ENCODE measurements at places on chromosomes 6 and 20.

DNA sequence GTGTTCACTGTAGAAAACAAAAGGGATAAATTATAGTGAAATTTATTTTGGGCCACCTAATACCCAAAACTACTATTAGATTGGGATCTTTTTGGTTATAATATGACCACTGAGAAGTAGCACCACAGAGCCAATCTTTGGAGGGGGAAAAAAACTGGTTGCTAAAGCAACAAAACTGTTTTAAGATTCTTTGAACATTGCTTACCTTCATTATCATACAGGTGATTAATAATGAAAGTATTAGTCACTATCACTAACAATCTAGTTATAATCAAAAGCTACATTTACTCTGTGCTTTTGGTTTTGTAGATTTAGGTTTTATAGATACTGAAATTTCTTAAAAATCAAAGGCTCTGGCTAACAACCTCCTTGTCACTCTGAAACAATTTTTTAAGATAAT, 31.7 kb downstream of the STX7 start:
- no peak for DNase-seq

DNA sequence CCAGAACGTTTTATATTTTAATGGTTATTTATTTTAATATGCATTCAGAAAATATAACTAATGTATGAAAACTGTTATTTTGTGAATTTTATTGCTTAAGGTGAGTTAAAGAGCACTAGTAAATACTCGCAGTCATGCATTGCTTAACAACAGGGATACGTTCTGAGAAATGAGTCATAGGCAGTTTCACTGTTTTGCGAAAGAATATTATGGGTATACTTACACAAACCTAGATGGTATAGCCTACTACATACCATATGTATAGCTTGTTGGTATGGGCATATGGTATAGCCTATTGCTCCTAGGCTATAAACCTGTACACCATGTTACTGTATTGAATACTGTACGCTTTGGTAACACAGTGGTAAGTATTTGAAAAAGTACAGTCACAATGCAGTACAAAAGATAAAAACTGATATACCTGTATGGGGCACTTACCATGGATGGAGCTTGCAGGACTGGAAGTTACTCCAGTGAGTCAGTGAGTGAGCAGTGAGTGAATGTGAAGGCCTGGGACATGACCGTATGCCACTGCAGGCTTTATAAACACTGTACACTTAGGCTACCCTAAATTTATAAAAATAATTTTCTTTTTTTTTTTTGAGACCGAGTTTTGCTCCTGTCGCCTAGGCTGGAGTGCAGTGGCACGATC, 38.5 kb downstream of the ARFGEF2 start:
- DNase-seq = no peak

- DNase-seq = no peak
Measured at GRCh38 chr20:32052778-32053362, 828 bp downstream of the HCK start.

- no peak for DNase-seq
Measured at GRCh38 chr6:45387236-45387635, 9.5 kb upstream of the SUPT3H start.

DNA sequence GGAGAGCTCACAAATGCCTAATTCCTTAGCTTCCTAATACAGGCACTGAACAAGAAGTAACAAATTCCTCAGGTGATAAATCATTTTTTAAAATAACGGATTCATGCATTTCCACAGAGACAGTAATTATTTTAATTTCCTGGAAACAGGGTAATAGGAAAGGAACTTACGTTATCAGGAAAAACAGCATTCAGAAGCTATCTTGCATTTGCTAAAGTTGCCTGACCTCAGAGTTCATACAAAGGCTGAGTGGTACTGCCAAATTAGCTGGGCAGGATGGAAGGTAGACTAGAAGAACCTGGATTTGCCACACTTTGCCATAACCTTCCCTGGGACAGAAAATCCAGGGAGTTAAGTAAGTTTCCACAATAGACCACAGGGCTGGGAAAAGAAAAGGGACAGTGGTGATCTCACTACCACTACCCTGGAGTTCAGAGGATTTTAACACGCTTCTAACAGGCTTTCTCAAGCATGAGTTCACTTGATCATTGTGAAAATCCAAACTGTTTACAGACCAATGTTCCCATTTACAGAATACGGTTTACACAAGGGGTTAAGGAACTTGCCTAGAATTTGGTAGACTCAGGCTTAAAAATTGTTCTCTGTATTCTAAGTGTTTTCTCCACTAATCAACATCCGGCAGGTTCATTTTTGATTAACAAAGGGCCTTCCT, 57.0 kb downstream of the KIF13A start:
- DNase-seq = no peak

DNA sequence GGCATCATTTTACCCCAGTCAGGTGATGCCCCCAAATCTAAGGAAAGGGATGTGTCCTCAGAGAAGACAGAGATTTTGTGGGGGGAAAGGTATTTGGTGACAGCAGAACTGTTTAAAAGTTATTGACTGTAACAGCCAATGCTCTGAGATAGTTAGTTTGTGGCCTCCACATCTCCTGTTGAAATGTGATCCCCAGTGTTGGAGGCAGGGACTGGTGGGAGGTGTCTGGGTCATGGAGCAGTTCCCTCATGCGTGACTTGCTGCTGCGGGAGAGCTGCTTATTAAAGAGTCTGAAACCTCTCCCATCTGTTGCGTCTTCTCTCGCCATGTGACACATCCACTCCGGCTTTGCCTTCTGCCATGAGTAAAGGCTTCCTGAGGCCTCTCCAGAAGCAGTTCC, 282.8 kb upstream of the FOXQ1 start:
- DNase-seq = no peak

DNA sequence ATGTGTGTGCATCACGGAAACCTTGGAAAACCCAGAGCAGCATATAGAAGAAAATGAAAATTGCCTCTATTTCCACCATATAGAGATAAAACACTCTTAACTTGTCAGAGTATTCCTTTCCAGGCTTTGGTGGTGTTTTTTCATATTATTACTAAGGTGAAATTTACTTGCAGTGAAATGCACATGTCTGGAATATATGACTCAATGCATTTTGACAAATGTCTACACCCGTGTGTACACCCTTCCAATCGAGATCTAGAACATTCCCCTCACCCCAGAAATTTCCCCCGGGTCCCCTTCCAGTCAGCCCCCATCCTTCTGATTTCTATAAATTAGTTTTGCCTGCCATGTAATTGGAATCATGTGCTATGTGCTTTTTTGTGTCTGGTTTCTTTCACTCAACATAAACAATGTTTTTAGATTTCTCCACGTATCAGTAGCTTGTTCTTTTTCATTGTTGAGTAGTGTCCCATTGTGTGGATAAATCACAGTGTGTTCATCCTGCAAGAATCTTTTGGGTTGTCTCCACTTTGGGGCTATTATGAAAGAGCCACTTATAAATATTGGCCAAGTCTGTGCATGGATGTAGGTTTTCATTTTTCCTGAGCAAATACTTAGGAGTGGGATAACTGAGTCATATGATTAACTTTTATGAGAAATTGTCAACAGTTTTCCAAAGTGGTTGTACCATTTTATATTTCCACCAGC, 19.9 kb upstream of the PREX1 start:
- no peak for DNase-seq

GRCh38 chr6:17831135-17831534, 124.4 kb upstream of the NUP153 start:
- DNase-seq = no peak

DNA sequence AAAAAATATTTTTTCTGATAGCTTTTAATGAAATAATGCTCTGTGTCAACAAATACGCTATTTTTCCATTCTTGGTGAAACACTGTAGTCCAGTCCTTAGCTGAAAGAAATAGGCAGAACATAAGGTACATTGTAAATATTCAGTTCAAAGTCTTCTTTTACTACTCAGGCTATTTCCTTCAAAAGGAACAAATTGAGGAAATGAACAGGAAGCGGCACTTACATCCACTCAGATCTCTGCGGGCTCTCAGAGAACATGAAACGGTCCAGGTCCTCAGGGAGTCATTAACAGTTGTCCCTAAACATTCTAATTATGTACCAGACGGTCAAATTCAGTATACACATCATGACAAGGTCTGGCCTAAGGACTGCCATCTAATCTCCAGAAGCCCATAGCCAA, 212.6 kb downstream of the KIF16B start:
- no peak for DNase-seq

GRCh38 chr20:47993035-47993755, 207.9 kb upstream of the SULF2 start:
- no peak for DNase-seq

DNA sequence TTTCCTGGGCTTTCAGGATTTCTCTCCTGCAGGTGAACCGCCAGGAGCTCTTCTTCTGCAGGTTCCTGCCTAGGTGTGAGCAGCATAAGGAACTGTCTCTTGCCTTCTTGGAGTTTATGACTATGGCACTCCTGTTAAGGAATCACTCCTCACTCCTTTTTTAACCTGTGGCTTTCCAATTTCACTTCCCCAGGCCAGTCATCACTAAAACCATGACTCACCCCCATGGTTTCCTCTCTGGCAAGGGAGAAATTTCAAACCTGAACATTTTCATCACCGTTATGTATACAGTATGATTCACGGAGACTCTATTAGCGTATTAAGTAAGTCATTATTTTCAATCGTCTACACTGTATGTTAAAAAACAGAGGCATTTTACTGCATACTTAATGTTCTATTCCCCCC, 78.2 kb upstream of the ARID1B start:
- no peak for DNase-seq

GRCh38 chr6:26536571-26537159, 1.5 kb upstream of the HMGN4 start:
- DNase-seq = no peak

DNA sequence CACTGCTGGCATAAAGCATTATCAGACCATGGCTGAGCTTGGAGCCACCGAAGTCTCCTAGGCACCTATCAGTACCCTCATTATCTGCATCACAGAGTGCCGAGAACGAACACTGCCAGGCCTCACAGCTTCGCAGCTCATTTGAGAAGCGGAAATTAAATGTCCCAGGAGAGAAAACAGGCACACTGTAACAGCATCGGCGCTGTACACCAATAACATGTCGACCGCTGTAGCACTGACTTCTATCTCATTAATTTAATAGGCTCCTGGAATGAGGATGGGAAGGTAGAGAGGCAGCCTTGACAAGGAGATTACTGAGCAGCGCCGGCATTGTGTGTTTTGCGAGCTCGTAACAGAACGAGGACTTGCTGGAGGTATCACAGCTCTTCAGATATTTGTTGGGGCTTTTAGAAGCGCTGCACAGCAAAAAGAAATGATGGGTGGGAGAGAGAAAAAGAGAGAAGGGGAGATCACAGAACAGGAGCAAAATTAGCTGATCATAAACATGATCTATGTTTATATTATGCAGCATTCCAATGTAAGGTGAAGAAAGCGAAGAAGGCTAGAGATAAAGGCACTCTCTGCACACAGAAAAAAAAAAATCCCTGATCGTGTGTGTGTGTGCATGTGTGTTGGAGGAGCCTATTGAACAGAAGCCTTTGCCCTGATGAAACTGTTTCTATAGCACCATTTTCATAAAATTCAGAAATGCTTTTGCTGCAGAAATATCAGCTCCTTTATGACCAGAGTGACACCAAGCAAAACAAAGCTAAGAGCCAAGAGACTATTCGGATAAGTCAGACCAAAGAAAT, 29.2 kb downstream of the ID4 start:
- DNase-seq = no peak

DNA sequence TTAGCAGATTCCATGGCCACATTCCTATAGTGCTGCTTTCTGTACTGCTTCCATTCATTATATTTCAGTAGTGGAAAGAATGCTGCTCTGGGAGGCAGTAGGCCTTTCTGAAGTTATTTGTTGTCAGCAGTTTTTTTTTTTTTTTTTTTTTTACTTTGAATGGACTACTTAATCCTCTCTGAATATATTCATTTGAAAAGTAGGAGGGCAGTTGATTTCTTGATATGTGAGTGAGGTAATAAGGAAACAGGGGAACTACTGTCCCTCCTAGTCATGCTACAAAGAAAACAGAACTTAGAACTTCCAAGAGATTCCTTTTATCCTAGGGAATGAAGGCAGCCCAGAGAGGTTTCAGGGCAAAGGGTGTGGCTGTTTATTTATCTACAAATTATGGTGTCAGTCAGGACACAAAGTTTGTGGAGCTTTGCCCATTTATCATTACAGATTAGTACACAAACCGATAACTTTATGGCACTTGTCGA, 155.9 kb downstream of the JARID2 start:
- DNase-seq = no peak

DNA sequence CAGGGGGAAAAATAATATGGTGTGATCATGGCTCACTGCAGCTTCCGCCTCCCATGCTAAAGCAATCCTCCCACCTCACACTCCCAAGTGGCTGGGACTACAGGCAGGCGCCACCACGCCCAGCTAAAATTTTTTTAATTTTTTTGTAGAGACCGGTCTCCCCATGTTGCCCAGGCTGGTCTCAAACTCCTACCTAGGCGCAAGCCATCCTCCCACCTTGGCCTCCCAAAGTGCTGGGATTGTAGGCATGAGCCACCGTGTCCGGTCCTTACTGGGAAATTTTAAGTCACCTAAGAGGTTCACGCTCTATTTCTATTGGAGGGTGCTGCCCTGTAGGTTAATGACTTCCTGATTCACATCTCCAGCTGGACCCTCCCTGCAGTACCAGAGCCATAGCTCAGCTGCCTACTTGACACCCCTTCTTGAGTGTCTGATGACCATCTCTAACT, 626 bp upstream of the CDK5RAP1 start:
- DNase-seq = no peak

DNA sequence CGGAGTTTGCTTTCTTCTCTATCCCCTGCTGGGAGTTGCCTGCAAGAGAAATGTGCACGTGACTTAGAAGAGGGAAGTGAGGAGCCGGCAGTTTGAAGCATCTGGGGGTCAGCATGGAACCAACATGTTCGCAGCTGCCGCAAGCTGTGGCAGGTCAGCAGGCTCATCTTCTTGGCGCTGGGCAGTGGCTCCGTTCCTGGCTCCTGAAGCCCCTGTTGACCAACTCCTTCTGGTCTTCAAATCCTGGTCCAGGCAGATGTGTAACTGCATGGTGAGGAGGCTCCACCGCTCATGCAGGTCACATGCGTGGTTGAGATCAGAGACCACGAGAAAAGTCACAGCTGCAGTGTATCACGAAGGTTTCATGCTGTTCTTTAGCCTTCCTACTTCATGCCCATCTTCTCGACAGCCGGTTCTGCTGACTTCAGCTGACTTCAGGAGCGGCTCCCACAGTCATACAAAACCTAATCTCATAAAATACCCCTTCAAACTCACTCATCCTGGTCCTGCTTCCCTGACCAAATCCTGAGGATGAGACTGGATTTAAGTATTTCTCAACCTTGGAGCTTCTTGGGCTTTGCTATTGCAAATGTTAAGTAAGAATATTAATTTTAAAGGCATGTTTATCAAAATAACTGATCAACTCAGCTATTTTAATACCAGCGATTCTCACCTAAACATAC, 44.9 kb upstream of the BCAS1 start:
- no peak for DNase-seq

All from activated naive CD8-positive, alpha-beta T cell treated with anti-CD3 and anti-CD28 coated beads, Interleukin-2, amount 50 U/mL, for 16 hours (primary cell).